ENCODE measurements at places on chromosomes 1 and 21.
A peak's percentile ranks its signal among the peaks of the same experiment; 100 is the strongest.

DNA sequence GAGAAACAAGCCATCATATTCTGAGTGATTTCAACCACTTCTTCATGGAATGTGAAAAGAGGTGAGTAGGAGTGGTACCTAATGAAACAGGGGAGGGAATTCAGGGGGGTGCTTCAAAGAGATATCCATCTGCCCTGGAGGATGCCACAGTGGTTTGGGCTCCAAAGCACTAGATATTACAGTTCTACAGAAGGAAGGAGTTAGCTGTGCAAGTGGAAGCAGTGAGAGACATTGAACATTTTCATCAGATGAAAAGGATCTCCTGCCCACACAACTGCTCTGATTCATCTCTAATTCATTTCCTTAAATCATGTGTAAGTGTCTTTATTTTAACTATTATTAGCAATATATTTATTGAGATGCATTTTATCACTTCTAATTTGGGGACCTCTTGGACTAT, 2.8 kb upstream of the RGS5 start:
- no peak for ATAC-seq

GRCh38 chr1:239262538-239262937, 123.8 kb upstream of the CHRM3 start:
- ATAC-seq = no peak

DNA sequence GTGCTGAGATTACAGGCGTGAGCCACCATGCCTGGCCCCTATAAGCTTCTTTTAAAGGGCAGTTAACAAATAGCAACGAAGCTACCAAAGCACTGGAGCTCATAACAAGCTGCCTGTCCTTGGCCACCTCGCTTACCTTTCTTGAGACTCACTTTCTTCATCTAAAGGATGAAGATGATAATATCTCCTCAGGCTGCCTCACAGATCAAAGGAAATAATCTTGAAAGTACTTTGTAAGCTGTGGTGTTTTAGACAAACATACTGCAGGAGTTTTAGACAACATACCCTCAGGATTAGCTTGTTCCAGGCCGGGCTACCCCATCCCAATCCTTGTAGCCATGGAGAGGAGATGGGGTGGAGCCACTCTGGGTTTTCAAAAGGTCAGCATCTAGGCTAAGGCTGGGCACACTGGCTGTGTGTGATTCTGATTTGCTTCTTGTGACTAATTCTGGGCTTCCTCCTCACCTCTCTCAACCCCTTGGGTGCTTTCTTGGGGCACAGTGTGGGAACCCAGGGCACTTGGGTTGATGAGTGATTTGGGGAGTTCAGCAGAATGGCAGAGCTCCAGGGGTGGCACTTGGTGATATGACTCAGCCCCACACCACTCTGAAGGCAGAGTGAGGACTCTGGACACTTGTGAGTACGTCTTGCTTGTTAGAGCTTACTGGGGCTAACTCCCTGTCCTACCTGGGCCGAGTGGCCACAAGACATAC, 5.2 kb downstream of the GPR25 start:
- no peak for ATAC-seq

GRCh38 chr1:86703696-86704457, 499 bp upstream of the SH3GLB1 start:
- peak; percentile 40 for ATAC-seq

DNA sequence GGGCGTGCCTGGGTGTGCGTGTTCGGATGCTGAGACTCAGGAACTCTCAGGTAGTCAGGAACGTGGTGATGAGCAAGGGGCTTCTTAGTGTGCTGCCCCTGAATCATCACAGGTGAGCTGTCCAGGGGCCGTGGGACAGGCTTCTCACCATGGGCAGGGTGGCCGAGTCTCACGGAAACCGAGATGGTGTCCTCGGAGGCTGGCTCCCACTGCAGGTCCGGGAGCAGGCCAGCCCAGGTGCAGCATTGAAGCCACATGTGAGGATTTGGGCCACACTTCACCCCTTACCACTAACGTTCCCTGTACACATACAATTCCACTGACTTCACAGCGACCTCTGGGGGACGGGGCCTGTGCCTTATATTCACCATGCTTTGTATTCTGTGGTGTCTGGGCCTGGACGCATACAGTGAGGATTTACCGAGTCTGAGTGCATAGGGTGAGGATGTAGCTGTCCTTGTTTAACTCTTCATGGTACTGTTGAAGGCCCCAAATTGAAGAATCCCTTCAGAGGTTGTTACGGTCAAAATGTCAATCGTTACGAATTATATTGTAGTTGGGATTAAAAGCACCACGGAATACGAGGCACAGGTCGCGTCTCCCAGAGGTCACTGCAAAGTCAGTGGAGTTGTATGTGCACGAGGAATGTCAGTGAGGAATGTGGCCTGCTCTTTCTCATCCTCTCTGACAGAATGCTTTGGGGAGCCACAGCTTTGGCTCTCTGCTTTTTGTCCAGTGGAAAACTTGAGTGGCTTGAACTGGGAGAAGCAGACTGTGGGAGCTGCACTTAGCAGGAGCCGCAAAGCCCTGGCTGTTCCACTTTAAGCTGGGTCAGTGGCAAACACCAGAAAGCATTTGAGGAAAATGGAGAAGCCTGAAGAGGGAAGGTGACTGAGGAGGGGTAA, 95.3 kb downstream of the MTR start:
- ATAC-seq = peak; percentile 82

- ATAC-seq = no peak
These were observed 20.7 kb upstream of the CHIA start for GRCh38 chr1:111269825-111270406.

DNA sequence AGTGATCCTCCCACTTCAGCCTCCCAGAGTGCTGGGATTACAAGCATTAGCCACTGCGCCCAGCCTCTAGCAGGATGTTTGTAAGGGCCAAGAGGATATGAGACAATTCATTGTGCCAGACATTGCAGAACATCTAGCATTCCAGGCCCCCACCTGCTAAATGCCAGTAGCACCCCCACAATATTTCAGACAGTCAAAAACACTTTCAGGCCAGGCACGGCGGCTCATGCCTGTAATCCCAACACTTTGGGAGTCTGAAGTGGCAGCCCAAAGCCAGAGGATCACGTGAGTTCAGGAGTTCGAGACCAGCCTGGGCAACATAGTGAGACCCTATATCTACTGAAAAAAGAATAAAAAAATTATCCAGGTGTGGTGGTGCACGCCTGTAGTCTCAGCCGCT, 12.9 kb downstream of the PPIE start:
- ATAC-seq = no peak

Data from gastroesophageal sphincter (tissue), 4 donors.